ENCODE measurements at places on chromosomes 4 and X. TPM values are rescaled to one million over a fixed set of nuclear protein-coding genes. Genes with fewer than 3 reads are reported as not detected.

AR gene
- total RNA-seq, result 16.0 TPM

SRPX gene
- 291 TPM for total RNA-seq

GAGE12G gene
- not detected for total RNA-seq

ZCCHC13 gene
- not detected for total RNA-seq

RGN gene
- total RNA-seq, result 5.2 TPM

NAA11 gene
- total RNA-seq, result not detected

ENAM gene
- 0.17 TPM for total RNA-seq

ARMCX2 gene
- 164 TPM for total RNA-seq
